ENCODE measurements at places on chromosomes 13 and 19.

GRCh38 chr13:43572656-43573360 lies 214.0 kb downstream of the ENOX1 start:
- no peak for DNase-seq

- DNase-seq, result no peak
Observed at GRCh38 chr13:50162001-50162400, 146.8 kb downstream of the KCNRG start.

DNA sequence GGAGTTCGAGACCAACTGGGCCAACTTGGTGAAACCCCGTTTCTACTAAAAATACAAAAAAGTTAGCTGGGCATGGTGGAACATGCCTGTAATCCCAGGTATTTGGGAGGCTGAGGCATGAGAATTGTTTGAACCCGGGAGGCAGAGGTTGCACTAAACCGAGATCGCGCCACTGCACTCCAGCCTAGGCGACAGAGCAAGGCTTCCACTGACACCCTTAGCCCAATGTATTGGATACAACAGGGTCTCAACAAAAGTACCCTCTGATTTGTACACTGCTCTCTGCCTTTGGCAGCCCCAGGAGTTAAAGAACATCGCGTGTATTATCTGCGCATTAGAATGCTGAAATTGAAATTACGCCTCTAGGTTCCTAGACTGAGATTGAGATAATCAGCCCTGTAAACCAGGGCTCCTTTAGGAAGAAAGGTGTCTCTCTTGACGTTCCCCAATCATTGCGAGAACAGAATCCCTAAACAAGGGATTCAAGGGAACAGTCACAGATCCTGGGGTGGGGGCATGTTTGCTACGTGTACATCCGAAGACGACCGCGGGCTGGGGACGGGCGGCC lies 21.9 kb downstream of the IPO5 start:
- DNase-seq, result no peak

- no peak for DNase-seq
Observed at GRCh38 chr13:41471785-41472184, 14.4 kb downstream of the RGCC start.

DNA sequence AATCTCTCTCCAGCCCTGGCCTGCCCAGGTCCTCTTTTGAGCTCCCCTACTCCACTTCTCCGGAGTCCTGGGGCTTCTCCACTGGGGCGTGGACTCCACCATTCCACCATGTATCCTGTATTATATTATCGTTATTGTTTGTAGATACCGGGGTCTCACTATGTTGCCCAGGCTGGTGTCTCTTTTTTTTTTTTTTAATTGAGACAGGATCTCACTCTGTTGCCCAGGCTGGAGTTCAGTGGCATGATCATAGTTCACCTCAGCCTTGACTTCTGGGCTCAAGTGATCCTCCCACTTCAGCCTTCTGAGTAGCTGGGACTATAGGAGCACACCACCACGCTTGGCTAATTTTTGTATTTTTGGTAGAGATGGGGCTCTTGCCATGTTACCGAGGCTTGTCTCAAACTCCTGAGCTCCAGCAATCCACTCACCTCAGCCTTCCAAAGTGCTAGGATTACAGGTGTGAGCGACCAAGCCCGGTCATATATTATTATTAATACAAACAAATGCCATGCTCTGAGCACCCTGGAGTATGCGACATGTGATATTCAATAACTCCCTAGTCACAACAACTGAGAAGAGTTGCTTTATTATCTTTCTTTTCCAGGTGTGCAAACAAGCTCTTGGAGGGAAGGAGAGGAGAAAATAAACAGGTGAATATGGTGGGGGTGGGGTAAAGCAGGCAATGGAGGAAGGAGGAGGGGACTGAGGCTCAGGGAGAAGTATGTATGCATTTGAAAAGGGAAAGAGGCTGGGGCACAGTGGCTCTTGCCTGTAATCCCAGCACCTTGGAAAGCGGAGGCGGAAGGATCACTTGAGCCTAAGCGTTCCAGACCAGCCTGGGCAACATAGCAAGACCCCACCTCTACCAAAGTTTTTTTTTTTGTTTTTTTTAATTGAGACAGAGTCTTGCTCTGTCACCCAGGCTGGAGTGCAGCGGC lies 2.8 kb upstream of the CERS4 start:
- no peak for DNase-seq

GRCh38 chr13:88586263-88586662 lies 915.1 kb downstream of the SLITRK5 start:
- no peak for DNase-seq

- DNase-seq, result no peak
Observed at GRCh38 chr19:51136851-51137551, 5.1 kb upstream of the SIGLEC7 start.

GRCh38 chr19:45153339-45154063 lies 7.3 kb downstream of the NKPD1 start:
- peak; percentile 36 for DNase-seq

GRCh38 chr19:47152632-47153031 lies 22.0 kb downstream of the SAE1 start:
- no peak for DNase-seq

GRCh38 chr19:3006075-3006767 lies 22.9 kb downstream of the TLE2 start:
- no peak for DNase-seq

DNA sequence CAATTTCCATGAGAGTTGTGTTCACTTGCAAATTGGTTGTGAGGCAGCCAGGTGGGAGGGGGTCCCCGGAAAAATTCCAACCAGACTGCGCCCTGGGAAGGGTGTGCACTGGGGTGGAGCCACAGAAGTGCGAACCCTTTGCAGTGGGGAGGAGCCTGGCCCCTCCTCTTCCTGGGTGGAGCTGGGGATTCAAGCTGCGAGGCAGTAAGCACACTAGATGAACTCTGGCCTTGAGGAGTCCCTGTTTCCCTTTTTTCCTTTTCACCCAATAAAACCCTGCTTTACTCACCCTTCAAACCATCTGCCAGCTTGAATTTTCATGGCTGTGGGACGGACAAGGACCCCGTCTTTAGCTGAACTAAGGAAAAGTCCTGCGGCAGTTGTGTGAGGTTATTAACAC lies 31.0 kb upstream of the MBNL2 start:
- no peak for DNase-seq

GRCh38 chr13:23842406-23842805 lies 46.8 kb downstream of the MIPEP start:
- DNase-seq, result no peak

DNA sequence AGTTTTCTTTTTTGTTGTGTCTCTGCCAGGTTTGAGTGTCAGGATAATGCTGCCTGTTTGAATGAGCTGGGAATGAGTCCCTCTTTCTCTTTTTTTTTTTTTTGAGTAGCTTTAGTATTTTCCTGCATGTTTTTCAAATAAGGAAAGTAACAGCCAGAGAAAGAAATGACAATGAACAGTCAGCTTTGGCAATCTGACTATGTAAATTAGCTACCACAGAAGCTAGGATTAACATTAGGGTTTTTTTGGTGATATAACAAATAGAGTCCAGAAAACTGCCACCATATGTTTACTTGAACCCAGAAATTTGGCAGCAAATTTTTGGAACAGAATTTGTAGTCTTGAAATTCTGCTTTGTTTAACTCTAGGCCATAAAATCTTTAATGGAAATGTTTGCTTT lies 50.5 kb downstream of the SGCG start:
- no peak for DNase-seq

DNA sequence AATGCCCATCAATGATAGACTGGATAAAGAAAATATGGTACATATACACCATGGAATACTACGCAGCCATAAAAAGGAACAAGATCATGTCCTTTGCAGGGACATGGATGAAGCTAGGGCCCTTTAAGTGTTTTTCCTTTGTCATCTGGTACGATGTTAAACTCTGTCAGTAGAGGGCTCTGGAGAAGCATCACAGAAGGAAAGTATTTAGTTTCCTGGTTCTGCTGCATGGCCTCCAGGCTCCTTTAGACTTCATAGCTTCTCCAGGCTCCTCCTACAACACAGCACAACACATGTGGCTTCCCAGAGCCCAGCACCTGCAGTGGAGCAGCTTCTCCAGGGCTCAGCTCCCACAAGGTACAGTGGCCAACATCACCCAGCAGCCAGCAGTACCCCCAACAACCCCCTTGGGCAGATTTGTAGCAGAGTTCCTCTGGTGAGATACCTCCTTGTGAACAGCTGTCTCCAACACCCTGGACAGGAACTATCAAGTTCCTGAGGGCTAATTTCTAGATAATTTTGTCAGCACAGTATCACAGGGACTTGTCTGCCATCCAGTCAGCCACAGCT lies 63.4 kb downstream of the KCTD12 start:
- DNase-seq, result no peak

- DNase-seq, result no peak
Observed at GRCh38 chr19:13633109-13633508, 126.8 kb upstream of the CACNA1A start.

GRCh38 chr19:12668346-12668745 lies 1.7 kb downstream of the WDR83 start:
- DNase-seq, result no peak

DNA sequence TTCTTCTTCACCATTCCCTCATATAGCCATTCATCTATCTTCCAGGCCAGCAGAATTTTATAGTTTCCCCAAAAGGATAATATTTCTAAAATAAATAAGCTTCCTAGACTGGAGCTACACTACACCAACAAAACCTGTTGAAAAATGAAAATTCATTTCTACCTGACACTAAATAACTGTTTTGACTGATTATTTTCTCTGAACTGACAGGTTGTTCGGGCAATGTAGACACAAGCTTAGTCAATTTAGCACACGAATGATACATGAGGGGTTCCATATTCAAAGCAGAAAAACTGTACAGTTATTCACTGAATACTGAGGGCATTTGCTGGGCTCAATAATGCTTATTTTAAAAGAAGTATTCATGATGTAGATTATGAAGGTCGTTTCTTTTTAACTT lies 589.7 kb downstream of the LIG4 start:
- DNase-seq, result no peak

GRCh38 chr19:3692141-3693024 lies 7.9 kb downstream of the PIP5K1C start:
- no peak for DNase-seq

DNA sequence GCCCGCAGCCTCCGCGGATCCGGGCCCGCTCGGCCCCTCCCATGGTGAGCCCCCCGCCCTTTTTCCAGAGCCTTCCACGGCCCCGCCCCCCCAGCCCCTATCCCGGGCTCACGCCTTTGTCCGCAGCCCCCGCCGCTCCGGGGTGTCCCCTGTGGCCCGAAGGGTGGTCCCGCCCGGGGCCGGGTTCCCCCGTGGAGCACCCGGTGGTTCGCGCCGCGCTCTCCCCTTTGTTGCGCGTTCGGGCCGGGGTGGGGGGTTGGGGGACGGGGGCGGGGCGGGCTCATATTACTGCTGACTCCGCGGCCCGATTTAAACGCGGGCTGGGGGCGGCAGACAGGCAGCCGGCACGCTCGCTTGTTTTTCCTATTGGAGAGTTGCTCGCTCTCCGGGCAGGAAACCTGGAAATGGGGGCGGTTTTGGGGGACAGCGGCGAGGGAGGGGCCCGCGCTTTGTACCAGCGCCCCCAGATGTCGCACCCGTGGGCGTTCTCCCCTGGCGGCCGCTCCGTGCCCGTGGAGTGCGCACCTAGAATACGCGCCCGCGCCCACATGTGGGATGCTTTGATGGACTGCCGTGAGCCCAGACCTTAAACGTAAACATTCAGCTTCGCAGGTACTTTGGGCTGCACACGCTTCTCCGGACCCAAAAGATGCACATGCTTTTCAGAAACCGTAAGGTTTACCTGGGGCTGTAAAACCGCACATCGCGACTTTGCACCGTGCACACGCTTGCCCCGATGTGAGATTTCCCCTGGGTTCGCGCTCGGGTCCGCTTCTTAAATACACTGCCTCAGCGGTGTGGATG lies 699 bp downstream of the PTOV1 start:
- no peak for DNase-seq

DNA sequence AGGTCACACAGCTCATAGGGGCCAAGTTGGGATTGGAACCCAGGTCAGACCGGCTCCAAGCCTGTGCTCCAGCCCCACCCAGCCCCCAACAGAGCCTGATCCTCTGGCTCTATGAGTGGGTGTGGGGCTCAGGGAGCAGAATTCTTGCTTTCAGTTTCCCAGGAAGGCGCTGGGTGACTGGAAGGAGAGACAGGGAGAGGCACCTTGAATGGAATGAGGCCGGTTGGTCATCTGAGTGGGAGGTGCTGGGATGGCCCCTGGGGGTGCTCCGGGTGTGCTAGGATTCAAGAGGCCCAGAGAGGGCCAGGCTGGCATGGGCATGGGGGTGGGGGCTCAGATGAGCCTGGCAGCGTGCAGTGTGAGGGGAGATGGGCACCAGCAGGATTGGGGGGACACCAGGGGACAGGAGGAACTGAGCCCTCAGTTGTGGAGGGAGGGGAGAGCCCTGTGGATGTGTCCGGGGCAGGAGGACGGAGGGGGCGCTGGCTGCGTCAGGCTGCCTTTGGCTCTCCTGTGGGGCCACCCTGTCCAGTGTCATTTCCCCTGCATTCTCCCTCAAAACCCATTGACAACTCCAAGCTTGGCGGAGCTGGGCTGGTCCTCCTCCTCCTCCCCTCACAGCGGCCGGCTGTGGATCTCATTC lies 31.2 kb upstream of the ANKRD10 start:
- DNase-seq, result no peak

- DNase-seq, result no peak
Observed at GRCh38 chr13:29423050-29423449, 172.4 kb downstream of the SLC7A1 start.

- no peak for DNase-seq
Observed at GRCh38 chr13:51614350-51614786, 30.1 kb downstream of the WDFY2 start.

DNA sequence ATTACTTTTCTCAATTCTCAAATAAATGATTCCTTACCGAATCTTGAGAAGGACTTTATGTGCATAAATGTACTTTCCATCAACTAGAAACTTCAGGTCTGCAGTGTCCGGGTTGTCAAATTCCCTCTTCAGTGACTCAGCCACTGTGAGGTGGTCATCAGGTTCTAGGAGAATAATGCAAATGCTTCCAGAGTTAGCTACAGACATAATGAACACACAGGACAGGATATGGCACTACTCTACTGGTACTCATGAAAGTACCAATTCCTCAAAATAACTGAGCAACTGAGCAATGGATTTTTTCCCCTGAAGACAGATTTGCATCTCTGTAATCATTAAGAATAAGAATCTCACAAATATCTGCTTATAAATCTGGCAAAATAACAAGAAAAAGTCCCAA lies 31.2 kb downstream of the RCBTB2 start:
- no peak for DNase-seq

DNA sequence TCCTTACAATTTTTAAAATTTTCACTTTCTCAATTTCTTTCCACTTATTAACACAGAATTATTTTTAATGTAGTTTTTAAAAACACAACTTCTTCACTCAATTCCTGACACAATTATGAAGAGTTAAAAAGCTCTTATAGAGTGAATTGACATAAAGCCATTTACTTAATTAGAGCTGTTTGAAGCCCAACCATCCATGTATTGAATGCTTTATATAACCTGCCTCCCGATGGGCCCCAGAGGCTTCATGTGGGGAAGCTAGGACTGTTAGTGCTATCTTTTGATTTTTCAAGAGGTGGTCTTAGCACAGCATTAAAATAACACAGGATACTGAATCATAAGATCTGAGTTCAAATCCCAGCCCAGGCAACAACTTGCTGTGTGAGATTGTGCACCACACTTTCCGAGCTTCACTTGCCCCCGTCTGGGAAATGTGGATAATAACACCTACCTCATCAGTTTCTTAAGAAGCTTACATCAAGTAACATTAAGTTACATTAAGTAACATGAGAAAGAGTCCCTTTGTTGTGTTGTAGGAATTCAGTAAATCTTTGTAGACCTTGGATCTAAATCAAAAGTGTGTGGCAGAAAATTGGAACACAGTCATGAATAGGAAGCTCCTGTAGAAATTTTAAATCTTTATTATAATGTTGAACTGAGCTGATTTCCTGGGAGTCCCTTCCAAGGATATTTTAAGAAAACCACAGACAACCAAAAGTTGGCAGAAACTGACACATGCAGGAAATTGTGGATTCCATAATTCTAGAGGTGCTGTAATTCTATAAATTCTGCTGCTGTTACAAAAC lies 5.5 kb upstream of the ENOX1 start:
- DNase-seq, result no peak

Data from dorsolateral prefrontal cortex (tissue), 122 donors.